ENCODE measurements at places on chromosomes 12 and 14.

- DNase-seq = no peak
These were observed 3.7 kb upstream of the PRDM4 start for GRCh38 chr12:107764626-107765025.

- DNase-seq = no peak
These were observed 58.9 kb upstream of the RNU6-7 start for GRCh38 chr14:32142754-32143437.

DNA sequence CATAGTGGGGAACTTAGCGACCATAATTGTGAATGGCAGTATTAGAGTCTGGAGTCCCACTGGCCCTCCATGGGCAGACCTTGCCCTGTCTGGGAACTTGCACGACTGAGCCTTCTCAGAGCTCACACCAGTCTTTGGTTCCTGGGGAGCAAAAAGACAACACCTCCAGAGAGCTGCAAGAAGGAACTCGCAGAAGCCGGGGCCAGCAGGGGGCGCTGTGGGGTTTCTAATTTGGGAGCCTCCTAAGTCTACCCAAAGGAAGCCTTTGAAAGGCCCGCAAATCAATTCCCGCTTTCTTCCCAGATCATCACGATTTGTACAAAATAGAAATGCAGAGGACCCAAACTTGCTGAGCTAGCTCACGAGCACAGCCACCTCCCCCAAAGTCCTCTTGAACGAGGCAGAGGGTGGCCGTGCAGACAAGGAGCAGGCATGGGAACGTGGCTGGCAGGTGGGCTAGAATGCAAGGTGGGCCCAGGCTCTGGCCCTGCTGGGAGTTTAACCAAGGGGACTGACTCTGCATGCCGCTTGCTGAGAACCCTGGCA, 46.3 kb upstream of the FBXO21 start:
- DNase-seq = no peak

- DNase-seq = no peak
These were observed 10.8 kb upstream of the AQP2 start for GRCh38 chr12:49939707-49940106.

DNA sequence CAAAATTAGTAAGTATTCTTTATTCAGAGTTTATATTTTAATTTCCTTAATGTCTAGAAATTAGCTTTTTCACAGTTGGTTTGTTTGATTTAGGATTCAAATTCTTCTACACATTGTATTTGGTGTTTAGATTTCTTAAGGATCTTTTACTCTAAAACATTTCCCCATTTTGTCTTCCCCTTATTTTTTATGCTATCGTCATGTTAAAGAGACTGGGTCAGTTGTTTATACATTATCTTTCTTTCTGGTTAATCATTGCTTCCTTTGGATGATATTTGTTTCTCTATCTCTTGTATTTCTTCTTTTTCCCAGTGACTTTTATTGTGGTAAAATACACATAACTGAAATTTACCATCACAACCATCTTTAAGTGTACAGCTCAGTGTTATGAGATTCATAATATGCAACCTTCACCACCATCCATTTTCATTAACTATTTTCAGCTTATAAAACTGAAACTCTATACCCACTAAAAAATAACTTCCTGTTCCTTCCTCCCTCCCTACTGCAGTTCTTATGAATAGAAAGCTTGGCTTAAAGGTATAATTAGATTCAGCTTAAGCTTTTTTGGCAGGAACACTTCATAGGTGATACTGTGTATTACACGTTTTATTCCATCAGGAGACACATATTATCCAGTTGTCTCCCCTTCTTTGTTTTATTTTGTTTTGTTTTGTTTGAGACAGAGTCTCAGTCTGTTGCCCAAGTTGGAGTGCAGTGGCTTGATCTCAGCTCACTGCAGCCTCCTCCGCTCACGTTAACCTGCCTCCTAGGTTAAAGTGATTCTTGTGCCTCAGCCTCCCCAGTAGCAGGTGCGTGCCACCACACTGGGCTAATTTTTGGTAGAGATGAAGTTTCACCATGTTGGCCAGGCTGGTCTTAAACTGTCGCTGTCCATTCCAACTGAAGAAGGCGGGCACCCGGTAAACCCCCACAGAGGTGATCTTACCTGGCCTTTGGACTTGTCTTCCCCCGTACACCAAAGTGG, 45.0 kb downstream of the NOPCHAP1 start:
- no peak for DNase-seq

Data from GOT3 (cell line).